T-helper 17 cell (primary cell): ENCODE measurements at places on chromosomes 11 and 22.
A peak's percentile ranks its signal among the peaks of the same experiment; 100 is the strongest.

DNA sequence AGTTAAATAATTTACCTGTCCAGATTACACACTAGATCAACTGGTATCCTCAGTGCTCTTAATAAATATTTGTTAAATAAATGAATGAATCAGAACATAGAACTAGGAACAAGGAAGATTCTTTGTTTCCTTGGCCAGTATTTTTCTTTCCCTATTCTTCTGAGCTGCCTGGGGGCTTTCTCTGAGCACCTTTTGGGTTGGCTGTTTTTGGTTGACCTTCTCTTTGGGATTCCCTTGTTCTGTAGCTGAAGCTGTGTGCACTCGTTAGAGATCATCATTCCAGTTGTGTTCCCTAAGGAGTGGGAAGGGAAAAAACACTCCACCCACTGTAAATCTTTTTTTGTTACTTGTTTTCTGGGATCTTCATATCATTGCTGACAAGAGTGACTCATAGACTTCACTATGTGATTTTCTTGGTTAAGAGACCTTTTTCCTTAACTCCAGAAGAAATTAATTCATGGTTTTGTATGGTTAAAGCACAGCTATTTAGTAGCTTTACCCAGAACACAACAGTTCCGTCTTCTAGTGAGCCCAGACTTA is 84.3 kb downstream of the STIM1 start:
- H3K27me3 ChIP-seq, result no peaks in the 10 kb centered on the region
- H3K4me3 ChIP-seq, result no peak overlapping the region
- peak overlapping the region; percentile 92 for H3K27ac ChIP-seq
- H3K4me1 ChIP-seq, result peaks cover 72% of the 10 kb centered on the region
- peaks cover under 1% of the 10 kb centered on the region for H3K36me3 ChIP-seq

DNA sequence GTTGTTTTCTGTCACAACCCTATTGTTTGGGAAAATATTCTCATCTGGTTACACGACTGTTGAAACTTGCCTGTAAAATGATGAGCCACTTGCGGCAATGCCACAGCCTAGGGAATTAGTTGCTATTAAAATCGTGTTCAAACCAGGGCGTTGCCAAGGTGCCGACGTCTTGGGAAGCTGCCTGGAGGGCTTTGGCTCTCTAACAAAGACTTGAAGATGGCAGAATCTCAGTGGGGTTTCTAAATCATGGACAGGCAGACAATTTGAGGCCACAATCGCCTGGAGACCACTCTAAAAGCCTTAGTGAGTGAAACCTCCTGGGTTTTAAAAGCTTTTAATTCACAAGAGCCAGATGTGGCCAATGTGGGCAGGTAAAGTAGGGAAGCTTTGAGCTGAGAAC is 117.2 kb upstream of the BMAL1 start:
- no peak overlapping the region for H3K4me3 ChIP-seq
- no peak for DNase-seq
- peaks cover 40% of the 10 kb centered on the region for H3K27me3 ChIP-seq
- H3K27ac ChIP-seq, result no peak overlapping the region

DNA sequence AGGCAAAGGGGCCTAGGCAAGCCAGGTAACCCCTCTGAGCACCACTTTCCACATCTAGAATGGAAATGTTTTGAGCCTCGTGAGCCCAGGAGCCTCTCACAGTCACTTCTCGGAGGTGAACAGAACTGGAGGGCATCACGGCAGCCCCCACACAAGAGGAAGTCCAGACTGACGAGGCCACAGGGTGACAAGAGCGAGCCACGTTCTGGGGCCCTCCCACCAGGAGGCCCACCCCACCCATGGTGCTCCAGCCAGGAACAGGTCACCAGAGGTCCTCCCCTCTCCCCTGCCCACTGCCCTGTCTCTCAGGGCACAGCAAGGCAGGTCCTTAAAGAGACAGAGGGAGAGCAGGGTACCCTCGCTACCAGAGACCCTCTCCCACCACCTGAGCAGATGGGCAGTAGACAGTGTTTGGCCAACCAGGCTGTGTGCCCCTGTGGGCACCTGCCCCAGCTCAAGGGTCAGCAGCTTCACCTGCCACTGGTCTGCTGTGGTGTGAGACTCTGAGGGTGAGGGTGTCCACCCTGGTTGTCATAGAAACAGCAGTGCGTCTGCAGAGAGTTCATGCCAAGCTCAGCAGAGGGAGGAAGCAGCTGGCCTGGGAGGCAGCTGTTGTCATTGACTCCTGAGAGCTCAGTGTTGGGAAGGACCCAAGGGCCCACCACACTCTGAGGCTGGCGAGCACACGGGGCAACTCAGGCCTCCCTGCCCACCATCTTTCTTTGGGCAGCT is 31.4 kb downstream of the RSPH14 start:
- no peak for DNase-seq
- no peaks in the 10 kb centered on the region for H3K27me3 ChIP-seq
- H3K4me1 ChIP-seq, result no peaks in the 10 kb centered on the region
- H3K27ac ChIP-seq, result no peak overlapping the region

- no peak overlapping the region for H3K4me3 ChIP-seq
- no peaks in the 10 kb centered on the region for H3K27me3 ChIP-seq
- H3K36me3 ChIP-seq, result peaks cover 6% of the 10 kb centered on the region
- H3K4me1 ChIP-seq, result peaks cover 7% of the 10 kb centered on the region
- H3K27ac ChIP-seq, result no peak overlapping the region
These were observed 58.0 kb downstream of the MCM5 start for GRCh38 chr22:35457729-35458546.
